ENCODE measurements at places on chromosomes 16 and 17. TPM values are rescaled to one million over a fixed set of nuclear protein-coding genes. Genes with fewer than 3 reads are reported as not detected.

DNA sequence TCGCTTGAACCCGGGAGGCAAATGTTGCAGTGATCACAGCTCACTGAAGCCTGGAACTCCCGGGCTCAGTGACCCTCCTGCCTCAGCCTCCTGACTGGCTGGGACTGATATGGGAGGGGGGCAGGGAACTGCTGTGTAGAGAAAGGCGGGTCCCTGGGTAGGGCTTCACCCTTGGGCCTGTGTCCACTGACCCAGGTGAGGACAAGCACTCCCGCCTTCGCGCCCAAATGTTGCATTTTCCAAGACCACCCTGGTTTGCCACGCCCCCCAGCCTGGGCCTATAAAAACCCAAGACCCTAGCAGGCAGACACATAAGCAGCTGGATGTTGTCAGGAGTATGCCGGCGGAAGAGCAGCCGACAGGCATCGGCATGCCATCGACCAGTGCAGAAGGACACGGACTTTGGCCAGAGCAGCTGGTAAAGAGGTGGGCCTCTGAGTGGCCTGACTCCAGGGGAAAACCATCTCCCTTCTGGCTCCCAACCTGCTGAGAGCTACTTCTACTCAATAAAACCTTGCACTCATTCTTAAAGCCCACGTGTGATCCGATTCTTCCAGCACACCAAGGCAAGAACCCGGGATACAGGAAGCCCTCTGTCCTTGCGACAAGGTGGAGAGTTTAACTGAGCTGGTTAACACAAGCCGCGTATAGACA lies 19.1 kb downstream of the SMYD4 start:
- DNase-seq = no peak

DNA sequence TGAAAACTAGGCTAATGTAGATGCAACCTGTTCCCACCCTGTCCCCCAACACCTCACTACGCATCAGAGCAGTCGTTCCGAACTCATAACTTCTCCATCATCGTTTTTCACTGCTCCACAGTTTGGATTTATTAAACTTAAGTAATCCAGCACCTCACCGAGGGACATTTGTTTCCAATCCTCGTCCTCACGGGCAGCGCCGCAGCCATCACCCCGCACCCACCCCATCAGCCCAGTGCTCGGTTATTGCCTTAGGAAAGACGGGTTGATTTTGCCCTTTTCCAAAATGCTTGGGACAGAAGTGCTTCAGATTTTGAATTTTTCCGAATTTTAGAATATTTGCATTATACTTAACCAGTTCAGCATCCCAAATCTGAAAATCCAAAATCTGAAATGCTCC lies 71.0 kb upstream of the DOC2B start:
- DNase-seq = no peak

DNA sequence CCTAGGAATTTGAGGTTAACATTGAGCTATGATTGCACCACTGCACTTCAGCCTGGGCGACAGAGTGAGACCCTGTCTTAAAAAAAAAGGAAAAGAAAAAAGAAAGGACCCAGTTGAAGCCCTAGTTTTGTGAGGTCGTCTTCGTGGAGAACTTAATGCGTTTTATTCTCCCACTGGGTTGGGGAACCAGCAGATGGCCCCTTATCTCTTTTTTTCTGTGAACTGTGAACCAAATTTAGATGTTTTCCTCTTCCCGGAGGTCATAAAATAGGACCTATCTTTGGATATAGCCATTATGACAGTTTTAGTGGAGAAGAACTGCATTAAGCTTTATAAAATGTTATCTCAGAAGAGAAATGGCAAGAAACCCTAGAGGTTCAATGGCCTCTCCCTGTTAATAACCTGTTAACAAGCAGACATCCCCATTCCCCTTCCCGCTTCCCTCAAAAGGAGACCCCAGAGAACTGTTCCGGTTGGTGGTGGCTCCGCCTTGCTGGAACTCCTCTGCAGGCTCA lies 23.5 kb downstream of the KIAA0513 start:
- DNase-seq = no peak

DNA sequence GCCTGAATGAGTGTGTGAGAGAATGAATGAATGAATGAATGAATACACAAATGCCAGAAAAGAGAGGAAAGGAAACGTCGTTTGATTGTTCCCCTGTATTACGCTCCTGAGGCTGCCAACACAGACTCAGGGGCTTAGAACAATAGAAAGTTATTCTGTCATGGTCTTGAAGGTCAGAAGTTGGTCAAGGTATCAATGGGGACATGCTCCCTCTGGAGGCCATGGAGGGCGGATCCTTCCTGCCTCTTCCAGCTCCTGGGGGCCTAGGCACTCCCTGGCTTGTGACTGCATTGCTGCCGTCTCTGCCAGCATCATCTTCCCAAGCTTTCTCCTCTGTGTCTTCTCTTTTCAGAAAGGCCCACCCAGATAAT lies 1.5 kb upstream of the SLC38A8 start:
- no peak for DNase-seq

ANKRD40CL gene
- not detected for total RNA-seq

Data from mesenteric fat pad (tissue), 1 donor.